ENCODE measurements at places on chromosomes 7 and 10. TPM values are rescaled to one million over a fixed set of nuclear protein-coding genes. Genes with fewer than 3 reads are reported as not detected.

DNA sequence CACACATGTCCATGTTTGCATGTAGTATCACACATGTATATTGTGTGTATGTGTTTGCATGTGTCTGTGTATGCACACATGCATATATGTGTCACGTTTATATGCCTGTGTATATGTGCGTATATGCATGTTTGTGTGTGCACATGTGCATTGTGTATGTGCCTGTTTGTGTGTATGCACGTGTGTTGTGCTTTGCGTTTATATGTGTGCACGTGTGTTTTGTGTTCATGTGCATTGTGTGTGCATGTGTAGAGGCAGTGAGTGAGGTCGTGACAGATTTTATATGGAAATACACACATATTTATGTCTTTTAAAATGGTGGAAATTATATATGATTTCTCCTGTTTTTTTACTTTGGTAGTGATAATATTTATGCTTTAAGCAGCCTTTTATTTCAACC, 41.2 kb downstream of the ADARB2 start:
- no peak for DNase-seq
- H3K4me3 ChIP-seq = no peak overlapping the region
- no peaks in the 10 kb centered on the region for H3K4me1 ChIP-seq
- H3K27ac ChIP-seq = no peak overlapping the region
- peaks cover 13% of the 10 kb centered on the region for H3K27me3 ChIP-seq

The EEPD1 gene
- total RNA-seq = 1.8 TPM

The CACNB2 gene
- total RNA-seq = not detected

DNA sequence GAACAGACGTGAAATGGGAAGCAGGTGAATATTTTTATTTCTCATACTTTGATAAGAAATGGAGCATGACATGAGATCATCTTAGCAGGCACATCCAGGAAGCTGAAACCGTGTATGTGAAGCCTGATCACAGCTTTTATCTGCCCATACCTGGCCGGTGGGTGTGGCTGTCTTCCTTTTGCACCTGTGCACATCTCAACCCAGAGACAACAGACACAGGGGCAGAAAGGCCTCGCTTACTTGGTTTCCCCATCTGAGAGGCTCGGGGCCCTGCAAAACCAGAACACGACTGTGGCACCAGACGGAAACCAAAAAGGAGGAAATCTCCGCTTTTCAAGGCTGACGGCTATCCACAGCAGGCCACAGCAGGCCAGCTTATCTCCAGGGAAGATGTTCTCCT, 116.4 kb downstream of the TCERG1L start:
- H3K27ac ChIP-seq = no peak overlapping the region
- DNase-seq = no peak
- peaks cover 12% of the 10 kb centered on the region for H3K27me3 ChIP-seq
- H3K36me3 ChIP-seq = no peaks in the 10 kb centered on the region
- H3K4me1 ChIP-seq = no peaks in the 10 kb centered on the region

DNA sequence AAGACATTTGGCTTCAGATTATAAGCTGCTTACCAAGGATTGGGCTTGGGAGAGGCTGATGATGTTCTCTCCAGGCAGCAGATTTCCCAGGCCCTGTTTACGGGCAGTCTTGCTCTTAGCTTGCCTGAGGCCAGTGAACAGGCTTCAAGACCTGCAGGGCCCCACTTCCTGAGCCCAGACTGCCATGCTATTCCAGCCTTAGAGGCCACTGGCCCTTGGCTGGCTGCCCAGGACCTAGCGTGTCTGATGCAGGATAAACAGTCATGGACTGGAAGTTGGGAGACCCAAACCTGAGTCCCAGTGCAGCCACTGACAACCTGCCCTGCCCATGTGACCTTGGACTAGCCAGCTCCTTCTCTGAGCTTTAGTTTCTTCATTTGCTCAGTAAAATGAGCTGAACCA, 2.9 kb downstream of the PRXL2A start:
- no peaks in the 10 kb centered on the region for H3K36me3 ChIP-seq
- H3K27ac ChIP-seq = no peak overlapping the region
- no peak overlapping the region for H3K4me3 ChIP-seq

The NKX2-3 gene
- total RNA-seq = not detected

GRCh38 chr10:14617852-14618251, 156.8 kb downstream of the FAM107B start:
- no peaks in the 10 kb centered on the region for H3K27me3 ChIP-seq
- no peaks in the 10 kb centered on the region for H3K36me3 ChIP-seq
- no peak overlapping the region for H3K27ac ChIP-seq
- no peak for DNase-seq
- H3K4me3 ChIP-seq = no peak overlapping the region

GRCh38 chr7:44159824-44160630, 18.9 kb upstream of the MYL7 start:
- H3K4me1 ChIP-seq = no peaks in the 10 kb centered on the region
- H3K27ac ChIP-seq = no peak overlapping the region
- H3K4me3 ChIP-seq = no peak overlapping the region

DNA sequence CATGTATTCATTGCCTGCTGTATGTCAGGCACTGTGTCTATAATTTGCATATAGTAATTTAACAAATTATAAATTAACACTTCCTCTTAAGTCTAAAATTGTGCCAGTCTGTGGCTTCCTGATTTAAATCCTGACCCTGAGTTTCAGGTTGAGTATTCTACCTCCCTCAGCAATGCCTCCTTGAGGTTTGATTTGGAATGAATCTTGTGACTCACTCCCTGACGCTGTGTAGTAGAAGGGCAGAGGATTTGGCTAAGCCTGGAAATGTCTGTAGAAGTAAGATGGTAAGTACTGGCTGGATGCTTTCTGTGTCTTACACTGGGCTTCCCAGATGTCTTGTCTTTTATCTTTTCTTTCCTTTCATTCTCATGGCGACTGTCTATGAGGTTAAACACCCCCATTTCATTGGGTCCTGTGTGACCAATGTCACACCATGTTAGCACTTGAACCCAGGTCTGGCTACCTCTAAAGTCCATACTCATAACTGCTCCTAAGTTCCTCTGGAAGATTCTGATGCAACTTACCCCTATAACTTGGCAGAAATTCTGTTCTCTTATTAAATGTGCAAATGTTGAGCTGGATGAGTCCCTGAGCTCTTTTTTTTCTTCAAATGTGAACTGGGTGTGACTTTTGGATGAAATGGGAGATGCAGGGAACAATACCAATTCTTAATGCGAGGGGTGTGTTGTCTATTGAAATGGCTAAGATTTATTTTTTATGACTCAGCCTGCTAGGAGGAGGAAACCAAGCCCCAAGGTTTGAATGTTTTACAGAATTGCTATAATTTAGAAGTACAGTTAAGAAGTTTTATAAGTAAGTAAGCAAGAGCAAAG, 48.5 kb downstream of the PLCE1 start:
- H3K27ac ChIP-seq = no peak overlapping the region
- no peaks in the 10 kb centered on the region for H3K4me1 ChIP-seq
- no peak overlapping the region for H3K4me3 ChIP-seq
- no peaks in the 10 kb centered on the region for H3K36me3 ChIP-seq
- H3K27me3 ChIP-seq = no peaks in the 10 kb centered on the region

DNA sequence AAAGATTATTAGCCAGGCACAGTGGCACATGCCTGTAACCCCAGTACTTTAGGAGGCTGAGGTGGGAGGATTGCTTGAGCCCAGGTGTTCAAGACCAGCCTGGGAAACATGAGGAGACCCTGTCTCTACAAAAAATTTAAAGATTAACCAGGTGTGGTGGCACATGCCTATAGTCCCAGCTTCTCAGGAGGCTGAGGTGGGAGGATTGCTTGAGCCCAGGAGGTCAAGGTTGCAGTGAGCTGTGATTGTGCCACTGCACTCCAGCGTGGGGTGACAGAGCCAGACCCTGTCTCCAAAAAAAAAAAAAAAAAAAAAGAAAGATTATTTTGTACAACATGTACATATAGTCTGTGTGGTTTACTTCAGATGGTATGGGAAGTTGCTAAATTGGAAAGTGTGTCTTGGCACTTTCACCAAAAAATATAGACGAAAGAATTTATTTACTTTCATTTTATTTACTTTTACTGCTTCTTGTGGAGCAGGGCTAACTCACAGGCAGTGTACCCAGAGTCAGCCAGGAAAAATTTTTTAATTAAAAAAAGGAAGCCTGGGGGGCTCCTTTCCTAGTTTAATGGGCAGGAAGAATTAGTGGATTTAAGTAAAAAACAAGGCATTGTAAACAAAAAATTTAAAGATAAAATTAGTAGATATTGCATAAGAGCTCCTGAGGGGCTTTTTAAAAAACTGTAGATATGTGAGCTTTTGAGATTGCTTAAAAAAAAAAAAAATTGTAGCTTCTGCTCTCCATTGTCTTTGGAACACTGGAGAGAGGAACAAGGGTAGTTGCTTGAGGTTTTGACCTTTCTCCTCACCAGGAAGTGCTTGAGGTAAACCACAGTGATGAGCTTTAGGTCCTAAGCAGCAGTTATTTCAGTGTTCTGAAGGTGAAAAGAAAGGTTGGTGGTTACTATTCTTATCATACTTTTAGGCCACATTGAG, 44.6 kb upstream of the VDAC2 start:
- H3K27ac ChIP-seq = peak overlapping the region; percentile 83
- H3K27me3 ChIP-seq = no peaks in the 10 kb centered on the region
- DNase-seq = peak; percentile 25
- peak overlapping the region; percentile 67 for H3K4me3 ChIP-seq

DNA sequence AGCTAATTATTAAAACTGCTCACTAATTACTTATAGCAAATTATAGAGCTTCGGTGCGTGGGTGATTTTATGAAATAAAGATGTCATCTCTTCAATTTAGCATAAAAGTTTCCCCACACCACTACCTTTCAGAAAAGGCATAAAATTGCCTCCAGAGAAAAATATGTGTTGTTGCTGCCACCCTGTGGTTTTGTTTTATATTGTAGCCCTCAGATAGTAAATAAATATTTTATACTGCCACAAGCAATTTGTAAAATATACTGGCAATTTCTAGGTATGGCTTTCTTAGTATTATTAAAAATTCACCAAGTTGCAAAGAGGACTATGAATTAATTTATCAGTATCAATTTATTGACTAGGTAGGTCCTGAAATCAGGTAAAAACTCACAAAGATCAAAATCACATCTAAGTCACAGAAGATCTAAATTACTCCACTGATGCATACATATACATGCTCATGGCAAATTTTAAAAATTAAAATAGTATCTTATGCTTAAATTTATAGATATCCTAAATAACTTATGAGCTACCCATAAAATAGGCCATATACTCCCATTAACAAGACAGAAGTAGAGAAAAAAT, 26.5 kb downstream of the ASNS start:
- H3K4me1 ChIP-seq = peaks cover 5% of the 10 kb centered on the region
- no peaks in the 10 kb centered on the region for H3K27me3 ChIP-seq
- no peak overlapping the region for H3K27ac ChIP-seq
- H3K36me3 ChIP-seq = peaks cover 2% of the 10 kb centered on the region
- H3K4me3 ChIP-seq = no peak overlapping the region

The TMEM139 gene
- total RNA-seq = 1.5 TPM

DNA sequence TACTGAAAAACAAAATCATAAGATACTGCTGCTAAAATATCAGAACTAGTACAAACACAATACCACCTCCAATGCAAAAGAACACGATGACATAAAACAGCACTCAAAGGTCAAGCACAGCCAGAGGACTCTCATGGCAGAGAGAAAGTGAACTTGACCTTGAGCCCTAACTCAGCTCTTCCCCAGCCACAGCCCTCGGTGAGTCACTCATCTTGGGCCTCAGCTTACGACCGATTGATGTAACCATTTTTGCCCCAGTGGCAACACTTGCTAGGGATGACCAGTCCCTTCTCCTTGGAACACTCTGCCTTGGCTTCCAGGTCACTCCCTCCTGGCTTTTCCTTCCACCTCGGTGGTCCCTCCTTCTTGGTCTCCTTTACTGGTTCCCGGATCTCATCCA, 77.8 kb downstream of the JAZF1 start:
- H3K27ac ChIP-seq = peak overlapping the region; percentile 40
- H3K4me3 ChIP-seq = no peak overlapping the region
- H3K4me1 ChIP-seq = peaks cover 17% of the 10 kb centered on the region
- H3K36me3 ChIP-seq = no peaks in the 10 kb centered on the region

GRCh38 chr10:107717046-107717445, 552.5 kb upstream of the SORCS1 start:
- no peak for DNase-seq
- no peak overlapping the region for H3K4me3 ChIP-seq
- H3K36me3 ChIP-seq = no peaks in the 10 kb centered on the region

GRCh38 chr10:104036069-104036384, 49.7 kb downstream of the COL17A1 start:
- H3K4me1 ChIP-seq = no peaks in the 10 kb centered on the region
- DNase-seq = no peak
- no peaks in the 10 kb centered on the region for H3K36me3 ChIP-seq
- H3K27me3 ChIP-seq = no peaks in the 10 kb centered on the region
- H3K4me3 ChIP-seq = no peak overlapping the region

DNA sequence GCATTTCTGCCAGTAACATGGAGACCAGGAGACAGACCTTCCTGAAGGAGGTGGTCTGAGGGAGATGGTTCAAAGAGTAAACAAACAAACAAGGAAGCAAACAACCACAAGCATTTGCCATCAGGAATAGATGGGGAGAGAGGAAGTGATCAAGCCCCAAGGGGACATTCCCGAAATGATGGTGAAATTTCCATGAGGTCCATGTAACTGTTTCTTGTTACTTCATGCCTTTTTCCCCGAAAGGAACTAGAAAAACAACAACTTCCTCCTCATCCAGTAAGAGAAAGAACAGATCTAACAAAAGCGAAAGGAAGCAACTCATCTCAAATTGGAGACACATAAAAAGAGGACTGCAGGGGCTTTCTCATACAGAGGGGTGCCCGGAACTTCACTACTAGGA, 152.5 kb upstream of the ZNF32 start:
- H3K4me1 ChIP-seq = peaks cover 10% of the 10 kb centered on the region
- peaks cover 2% of the 10 kb centered on the region for H3K36me3 ChIP-seq

GRCh38 chr7:107850643-107851042, 40.3 kb upstream of the DLD start:
- no peak overlapping the region for H3K27ac ChIP-seq
- no peak overlapping the region for H3K4me3 ChIP-seq
- no peaks in the 10 kb centered on the region for H3K27me3 ChIP-seq
- no peak for DNase-seq
- no peaks in the 10 kb centered on the region for H3K4me1 ChIP-seq

GRCh38 chr10:66828957-66829356, 96.9 kb upstream of the LRRTM3 start:
- no peaks in the 10 kb centered on the region for H3K4me1 ChIP-seq
- no peak overlapping the region for H3K4me3 ChIP-seq
- DNase-seq = no peak

GRCh38 chr10:69818676-69819239, 17.1 kb downstream of the COL13A1 start:
- H3K36me3 ChIP-seq = no peaks in the 10 kb centered on the region
- no peak for DNase-seq
- H3K27ac ChIP-seq = no peak overlapping the region
- peaks cover 18% of the 10 kb centered on the region for H3K4me1 ChIP-seq
- H3K27me3 ChIP-seq = peaks cover 18% of the 10 kb centered on the region
- H3K4me3 ChIP-seq = no peak overlapping the region

- no peaks in the 10 kb centered on the region for H3K36me3 ChIP-seq
- H3K27ac ChIP-seq = no peak overlapping the region
- peaks cover 21% of the 10 kb centered on the region for H3K27me3 ChIP-seq
- H3K4me1 ChIP-seq = peaks cover 27% of the 10 kb centered on the region
- peak; percentile 71 for DNase-seq
- peak overlapping the region; percentile 74 for H3K4me3 ChIP-seq
Measured at GRCh38 chr7:2698581-2699288, 10.7 kb downstream of the AMZ1 start.

The BTBD16 gene
- not detected for total RNA-seq

The NDUFB8 gene
- 390 TPM for total RNA-seq

The SYT15 gene
- total RNA-seq = not detected

The VWDE gene
- total RNA-seq = 2.7 TPM

The FAM25C gene
- total RNA-seq = not detected

GRCh38 chr10:59047957-59048618, 128.4 kb upstream of the PHYHIPL start:
- no peaks in the 10 kb centered on the region for H3K36me3 ChIP-seq
- no peaks in the 10 kb centered on the region for H3K27me3 ChIP-seq
- no peak overlapping the region for H3K4me3 ChIP-seq
- no peaks in the 10 kb centered on the region for H3K4me1 ChIP-seq
- no peak overlapping the region for H3K27ac ChIP-seq

Data from activated T-cell treated with anti-CD3 and anti-CD28 coated beads, Interleukin-2, amount 50 U/mL, for 72 hours (primary cell).